ENCODE measurements at places on chromosomes 11 and 22. TPM values are rescaled to one million over a fixed set of nuclear protein-coding genes. Genes with fewer than 3 reads are reported as not detected.

The TMEM132A gene
- polyA plus RNA-seq = 176 TPM

The OR9I1 gene
- polyA plus RNA-seq = not detected

The INSC gene
- polyA plus RNA-seq = not detected

The OLFML1 gene
- polyA plus RNA-seq = 1.1 TPM

The EXPH5 gene
- polyA plus RNA-seq = 2.6 TPM

The XKR3 gene
- polyA plus RNA-seq = not detected

The MRGPRX3 gene
- not detected for polyA plus RNA-seq

The B3GAT1 gene
- not detected for polyA plus RNA-seq
